ENCODE measurements at places on chromosomes 12 and 14. TPM values are rescaled to one million over a fixed set of nuclear protein-coding genes. Genes with fewer than 3 reads are reported as not detected.

Gene CLEC2B
- 11.4 TPM for polyA plus RNA-seq

Gene GSG1
- polyA plus RNA-seq: not detected

Gene CEP128
- polyA plus RNA-seq: 2.8 TPM

Gene PGF
- not detected for polyA plus RNA-seq

Gene KRT3
- polyA plus RNA-seq: not detected

Gene TGM1
- polyA plus RNA-seq: not detected

Gene OLR1
- not detected for polyA plus RNA-seq

Gene RFLNA
- polyA plus RNA-seq: not detected
